ENCODE measurements at places on chromosomes 2 and 18. TPM values are rescaled to one million over a fixed set of nuclear protein-coding genes. Genes with fewer than 3 reads are reported as not detected.

Gene MSGN1
- total RNA-seq: not detected

Gene CD8A
- 0.54 TPM for total RNA-seq

Gene PSMA8
- total RNA-seq: not detected

GRCh38 chr2:236762628-236763027, 193.0 kb downstream of the ACKR3 start:
- DNase-seq: no peak

DNA sequence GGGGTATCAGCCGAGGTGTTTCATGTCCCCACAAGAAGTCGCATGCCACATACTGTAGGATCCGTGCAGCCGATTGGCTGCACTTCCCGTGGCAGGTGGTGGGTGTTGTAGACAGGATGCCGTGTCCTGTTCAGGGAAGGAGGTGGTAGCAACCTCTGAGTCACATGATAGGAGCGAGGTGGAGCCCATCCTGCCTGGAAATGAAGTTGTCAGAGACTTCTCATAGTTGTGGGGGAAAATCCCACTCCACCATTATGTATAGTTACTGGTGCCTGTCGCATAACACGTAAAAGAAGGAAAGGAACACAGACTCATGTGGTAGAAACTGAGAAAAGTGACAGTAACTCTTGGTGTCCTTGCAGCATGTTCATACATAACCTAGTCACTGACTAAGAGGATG, 91.4 kb upstream of the IL1R2 start:
- no peak for DNase-seq

GRCh38 chr2:47344890-47345589, 57.9 kb upstream of the MSH2 start:
- DNase-seq: peak; percentile 87

- no peak for DNase-seq
Observed at GRCh38 chr2:188022389-188022788, 269.3 kb upstream of the GULP1 start.

DNA sequence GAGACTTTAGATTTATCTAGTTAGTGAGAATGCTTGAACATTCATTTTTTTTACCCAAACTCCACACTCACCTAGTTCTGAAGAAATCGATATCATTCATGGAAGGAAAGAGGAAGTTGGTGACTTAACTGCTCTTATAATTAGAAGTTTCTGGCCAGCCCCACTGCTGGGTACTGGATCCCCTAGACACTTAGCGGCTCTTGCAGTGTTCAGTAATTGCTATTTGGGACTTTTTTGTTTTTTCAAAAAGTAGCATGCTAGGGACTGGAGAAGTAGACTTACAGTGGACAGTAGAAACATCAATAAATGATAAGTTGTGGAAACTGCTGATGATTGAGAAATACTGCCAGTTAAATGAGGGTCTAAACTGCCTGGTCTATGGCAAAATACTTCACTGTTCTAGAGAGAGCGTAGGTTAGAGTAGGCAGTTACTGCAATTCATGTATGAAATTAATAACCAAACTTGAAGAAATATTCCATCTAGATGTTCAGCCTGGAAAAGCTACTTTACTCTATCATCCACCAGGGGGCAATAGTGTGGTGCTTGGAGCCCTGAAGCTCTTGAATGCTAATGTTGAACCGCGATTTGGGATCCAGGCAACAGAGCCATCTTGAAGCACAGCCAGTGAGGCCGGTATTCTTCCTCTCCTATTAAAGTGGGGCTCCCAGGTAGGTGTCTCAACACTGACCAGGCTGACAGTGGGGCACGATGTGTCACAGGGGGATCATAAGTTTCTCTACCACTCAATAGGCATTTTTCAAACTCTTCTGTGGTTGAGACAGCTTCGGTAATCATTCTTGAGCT, 146.1 kb upstream of the SESTD1 start:
- peak; percentile 29 for DNase-seq

DNA sequence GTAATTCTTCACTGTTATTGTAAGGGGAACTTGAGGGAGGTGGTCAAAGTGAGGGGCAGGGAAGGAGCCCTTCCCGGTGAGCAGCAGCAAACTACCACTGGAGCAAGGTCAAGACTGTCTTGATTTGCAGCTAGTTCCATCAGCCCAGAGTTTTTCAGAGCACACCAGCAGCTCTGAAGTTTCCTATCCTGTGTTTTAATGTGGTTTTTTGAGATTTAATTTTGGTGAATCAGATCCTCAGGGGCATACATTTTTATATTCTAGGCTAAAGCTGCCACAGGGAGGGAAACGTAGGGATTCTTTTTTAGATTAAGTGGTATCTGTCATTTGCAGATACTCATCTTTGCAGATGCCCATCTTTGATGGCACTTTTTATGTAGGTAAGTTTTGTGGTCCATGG, 67.1 kb upstream of the KCNE4 start:
- DNase-seq: no peak

GRCh38 chr2:45732436-45732835, 81.0 kb downstream of the PRKCE start:
- no peak for DNase-seq

- DNase-seq: peak; percentile 65
Observed at GRCh38 chr18:77765468-77765867, 515.8 kb downstream of the GALR1 start.

DNA sequence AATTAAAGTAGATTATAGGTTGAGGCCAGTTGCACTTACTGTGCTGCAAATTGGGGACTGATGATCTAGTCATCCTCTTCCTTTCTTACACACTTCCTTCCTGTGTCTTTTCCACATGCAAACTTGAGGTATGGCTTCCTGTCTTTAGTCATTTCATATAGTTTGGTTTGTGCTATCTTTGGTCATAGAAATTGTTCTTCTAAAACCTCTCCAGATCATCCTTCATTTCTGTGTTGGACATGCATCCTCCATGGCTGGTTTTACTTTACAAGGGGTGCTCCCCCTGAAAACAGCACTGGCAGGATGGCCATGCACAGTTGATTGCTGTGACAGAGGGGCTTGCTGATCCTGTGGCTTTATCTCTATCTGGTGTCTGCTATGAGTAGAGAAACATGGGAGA, 36.5 kb downstream of the MGAT5 start:
- DNase-seq: no peak

DNA sequence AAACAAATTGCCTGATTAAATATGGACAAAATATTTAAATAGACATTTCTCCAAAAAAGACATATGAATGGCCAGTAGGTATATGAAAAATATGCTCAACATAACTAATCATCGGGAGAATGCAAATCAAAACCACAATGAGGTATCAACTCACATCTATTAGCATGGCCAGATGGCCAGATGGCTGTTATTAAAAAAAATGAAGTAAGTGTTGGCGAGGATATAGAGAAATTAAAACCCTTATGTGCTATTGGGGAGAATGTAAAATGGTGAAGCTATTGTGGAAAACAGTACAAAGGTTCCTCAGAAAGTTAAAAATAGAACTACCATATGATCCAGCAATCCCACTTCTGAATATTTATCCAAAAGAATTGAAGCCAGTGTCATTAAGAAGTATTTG, 272.3 kb upstream of the ZNF804A start:
- DNase-seq: no peak

- no peak for DNase-seq
Observed at GRCh38 chr2:120972286-120972685, 236.6 kb downstream of the GLI2 start.

DNA sequence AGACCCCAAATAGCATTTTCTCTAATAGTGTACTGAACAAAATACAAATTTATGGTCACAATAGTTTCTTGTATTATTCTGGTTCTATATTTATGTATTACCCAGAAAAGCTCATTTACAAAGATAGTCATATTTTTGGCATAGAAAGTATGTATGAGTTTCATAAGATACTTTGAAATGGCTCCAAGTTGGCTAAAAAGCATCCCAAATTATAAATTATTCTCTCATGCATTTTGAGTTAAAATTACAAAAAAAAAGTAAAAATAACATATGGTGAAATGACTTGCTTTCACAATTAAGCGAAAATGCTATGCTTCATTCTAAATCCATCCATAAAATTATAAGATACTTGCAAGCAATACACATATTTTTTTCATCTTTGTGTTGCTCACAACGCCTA, 530.7 kb downstream of the ZNF804A start:
- no peak for DNase-seq

DNA sequence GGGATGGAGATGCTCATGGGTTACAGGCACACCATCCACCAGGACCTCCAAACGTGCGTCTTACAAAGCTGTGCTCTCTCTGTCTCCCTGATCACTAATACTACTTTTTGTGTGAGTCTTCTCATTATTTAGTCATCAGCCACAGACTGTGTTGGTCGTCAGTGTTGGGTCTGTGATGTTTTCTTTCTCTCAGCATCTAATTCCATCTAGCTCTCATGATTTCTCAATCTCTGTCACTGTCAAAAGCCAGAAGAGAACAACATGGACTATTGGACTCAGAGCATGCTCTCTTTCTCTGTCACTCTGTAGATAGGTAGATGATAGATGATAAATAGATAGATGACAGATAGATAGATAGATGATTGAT, 6.0 kb upstream of the ARL4C start:
- no peak for DNase-seq

DNA sequence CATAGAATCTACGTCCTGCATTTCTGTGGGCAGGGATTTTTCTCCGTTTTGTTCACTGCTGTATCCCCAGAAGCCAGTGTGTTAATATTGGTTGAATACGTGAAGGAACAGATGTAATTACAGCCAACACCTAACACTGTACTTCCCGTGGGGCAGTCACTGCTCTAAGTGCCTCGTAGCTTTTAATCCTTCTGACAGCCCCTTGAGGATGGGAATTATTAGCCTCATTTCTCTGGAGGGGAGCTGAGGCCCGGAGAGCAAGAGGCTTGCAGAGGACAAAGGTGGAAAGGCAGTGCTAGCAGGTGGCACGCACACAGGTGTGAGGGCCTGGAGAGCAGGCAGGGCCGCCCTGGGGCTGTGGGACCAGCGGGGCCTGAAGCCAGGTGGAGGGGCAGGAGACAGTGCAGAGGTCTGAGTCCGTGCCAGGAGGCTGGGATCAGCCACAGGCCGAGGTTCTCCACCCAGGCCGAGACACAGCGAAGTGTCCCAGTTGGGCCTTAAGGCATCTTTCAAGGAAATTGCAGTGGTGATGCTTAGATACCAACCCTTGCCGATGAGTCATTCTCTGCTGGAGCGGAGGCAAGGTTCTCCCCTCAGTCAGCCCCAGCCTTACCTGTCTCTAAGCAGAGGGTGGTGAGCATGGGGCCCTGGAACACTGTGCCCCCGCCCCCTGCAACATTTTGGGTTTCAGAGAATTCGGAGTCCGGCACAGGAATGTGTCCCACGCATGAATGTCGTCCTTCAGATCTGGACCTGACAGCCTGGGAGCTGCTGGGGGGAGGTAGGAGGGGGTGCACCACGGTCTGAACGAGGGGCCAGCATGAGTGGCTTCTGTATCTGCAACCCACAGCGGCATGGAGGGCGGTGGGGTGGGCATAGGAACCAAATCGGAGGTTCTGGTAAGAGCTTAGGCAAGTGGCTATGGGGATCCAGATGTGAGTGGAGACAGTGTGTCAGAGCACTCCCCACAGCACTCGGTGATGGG, 122.6 kb downstream of the GBX2 start:
- no peak for DNase-seq

- DNase-seq: no peak
Observed at GRCh38 chr2:49619804-49620203, 465.5 kb upstream of the FSHR start.
